ENCODE measurements at places on chromosomes 12 and 14.

GRCh38 chr12:123936471-123936870, 36.2 kb downstream of the CCDC92 start:
- no peak for DNase-seq

DNA sequence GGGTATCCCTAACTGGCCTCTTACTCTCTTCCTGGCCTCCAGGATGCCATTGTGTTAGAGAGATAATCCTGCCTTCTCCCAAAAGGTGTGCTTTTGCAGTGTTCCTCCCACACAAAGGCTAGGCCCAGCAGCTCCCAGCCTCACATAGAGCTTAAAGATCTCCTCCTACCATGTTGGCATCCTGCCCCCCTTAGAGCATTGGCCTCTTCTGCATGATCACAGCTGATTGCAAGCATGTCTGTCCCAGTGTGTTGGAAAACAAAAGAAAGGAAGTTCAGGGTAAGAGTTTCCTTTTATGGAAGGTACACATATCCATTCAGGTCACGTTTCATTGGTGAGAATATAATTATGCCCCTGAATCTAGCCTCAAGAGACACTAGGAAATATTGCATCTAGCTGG, 405.4 kb downstream of the TMTC2 start:
- no peak for DNase-seq

DNA sequence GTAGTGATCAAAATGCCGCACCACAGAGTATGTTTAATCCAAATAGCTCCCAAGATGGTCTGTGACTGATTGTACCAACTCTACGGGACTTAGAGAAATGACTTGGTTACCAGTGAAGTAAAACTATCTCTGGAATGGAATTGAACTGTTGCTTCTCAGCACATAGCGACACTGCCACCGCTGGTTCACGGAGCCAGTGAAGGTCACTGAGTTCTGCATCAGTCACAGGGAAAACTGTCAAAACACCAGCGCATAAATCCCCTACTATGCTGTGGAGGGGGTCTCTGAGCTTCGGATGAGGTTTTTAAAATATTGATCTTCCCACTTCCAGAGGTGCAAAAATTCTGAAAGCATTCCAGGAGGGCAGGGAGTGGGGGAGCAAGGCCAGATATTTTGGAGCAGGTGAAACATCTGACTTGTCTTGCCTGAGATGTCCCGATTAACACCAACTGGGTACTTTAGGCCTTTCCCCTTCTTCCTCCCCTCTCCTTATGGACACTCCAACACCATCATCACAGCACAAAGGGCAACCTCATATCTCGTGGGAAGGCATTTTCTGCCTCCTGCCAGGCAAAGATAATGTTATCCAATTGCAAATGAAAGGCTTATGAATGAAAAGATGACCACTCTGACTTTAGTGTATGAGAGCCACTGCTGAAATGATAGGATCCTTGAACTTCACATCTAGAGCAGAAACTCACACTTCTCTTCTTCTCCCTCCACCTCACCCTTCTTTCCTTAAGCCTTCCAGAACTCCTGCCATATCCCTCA, 2.0 kb upstream of the PLXNC1 start:
- DNase-seq: no peak

GRCh38 chr12:52531566-52532300, 11.5 kb upstream of the KRT5 start:
- DNase-seq: no peak

DNA sequence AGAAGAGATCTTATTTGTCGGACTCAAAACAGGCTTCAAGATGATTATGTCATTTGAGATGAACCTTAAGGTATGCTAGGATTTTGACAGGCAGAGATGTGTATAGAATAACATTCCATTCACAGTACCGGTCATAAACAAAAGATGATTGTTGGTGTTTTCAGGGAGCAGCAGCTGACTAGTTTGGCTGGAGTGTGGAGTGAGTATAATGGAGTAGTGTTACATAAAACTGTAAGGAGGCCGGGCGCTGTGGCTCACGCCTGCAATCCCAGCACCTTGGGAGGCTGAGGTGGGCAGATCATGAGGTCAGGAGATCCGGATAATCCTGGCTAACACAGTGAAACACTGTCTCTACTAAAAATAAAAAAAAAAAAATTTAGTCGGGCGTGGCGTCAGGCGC, 23.9 kb downstream of the SERPINA10 start:
- DNase-seq: no peak

GRCh38 chr12:118472940-118473339, 96.6 kb downstream of the SUDS3 start:
- DNase-seq: no peak
